AML-193 (cell line): ENCODE measurements at places on chromosomes 7 and 10.
A peak's percentile ranks its signal among the peaks of the same experiment; 100 is the strongest.

DNA sequence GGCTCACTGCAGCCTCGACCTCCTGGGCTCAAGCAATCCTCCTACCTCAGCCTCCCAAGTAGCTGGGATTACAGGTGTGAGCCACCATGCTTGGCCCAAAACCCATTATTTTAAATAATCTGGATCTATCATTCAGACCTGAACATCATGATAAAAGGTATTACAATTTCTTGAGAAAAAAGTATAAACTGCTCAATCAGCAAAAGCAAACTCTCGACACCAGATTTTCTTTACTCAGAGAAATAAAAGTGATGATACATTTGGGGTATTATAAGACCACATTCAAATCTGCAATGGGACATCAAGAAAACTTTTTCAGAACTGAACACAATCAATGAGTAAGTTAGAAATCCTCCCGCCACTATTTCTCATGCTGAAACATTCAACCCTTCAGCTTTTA is 41.2 kb downstream of the JMJD1C start:
- DNase-seq: no peak

- DNase-seq: no peak
Observed at GRCh38 chr10:79454259-79454658, 8.8 kb upstream of the ZCCHC24 start.

DNA sequence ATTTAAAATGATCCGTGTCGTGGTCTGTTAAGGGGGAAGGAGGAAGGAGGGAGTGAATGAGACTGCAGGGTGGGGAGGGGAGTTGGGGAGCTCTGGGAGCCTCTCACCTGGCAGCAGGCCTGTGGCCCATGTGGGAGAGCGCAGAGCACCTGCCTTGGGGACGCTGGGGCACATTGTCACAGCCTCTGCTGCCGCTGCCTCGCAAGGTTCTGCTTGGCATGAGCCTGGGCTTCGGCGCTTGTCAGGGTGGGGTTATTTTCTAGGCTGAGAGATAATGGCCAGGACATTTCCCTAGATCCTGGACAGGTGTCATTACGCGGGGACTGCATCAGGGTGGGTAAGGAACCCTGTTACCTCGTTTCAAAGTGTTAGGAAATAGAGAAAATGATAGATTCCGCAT is 2.2 kb upstream of the SUN1 start:
- DNase-seq: no peak

DNA sequence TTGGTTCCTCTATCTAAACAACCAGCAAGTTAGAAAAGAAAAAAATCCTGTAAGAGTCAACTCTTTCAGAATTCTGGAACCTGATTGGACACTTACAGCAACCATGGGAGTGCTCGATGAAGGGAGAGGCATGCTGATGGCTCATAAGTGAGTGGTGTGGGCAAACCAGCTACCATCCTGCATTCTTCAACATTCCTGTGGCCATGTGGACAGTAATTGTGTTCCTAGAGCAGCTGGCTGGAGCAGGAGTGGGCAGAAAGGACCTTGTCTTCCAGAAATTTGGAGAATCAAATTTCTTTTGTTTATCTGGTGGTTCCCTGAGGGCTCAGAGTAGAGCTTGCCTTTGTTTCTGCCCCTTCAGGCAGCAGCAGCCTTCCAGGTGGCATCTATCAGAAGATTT is 22.5 kb upstream of the MYL7 start:
- DNase-seq: no peak

DNA sequence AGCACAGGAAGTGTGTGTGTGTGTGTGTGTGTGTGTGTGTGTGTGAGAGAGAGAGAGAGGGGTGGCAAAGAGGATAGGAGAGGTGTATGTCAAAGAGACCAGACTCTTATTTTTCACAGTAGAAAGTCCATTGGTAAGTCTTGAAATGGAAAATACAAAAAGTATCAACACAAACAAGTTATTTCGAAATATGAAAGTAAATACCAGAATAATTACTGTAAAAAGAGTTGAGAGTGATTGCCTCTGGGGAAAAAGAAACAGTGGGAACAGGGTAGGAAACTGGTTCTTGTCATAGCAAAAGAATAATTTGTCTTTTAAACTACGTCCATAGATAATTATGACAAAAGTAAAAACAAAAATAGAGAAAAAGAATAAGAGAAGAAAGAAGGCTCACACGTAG is 29.0 kb upstream of the EIF5AL1 start:
- no peak for DNase-seq

DNA sequence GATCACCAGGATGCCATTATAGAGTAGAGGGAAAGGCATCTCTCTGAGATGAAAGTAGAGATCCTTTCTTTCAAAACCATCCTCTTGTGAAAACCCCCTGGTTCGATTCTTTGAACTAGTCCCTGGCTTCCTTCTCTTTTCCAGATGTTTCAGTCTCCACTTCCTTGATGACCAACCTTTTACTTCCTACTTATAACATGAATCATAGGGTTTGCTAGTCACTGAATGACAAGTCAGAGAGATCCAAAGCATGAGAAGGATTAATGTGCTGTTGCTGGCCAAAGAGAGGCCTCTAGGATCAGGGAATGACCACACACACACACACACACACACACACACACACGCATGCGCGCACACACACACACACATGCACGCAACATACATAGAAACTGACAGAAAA is 161.1 kb upstream of the FRMD4A start:
- peak; percentile 26 for DNase-seq

DNA sequence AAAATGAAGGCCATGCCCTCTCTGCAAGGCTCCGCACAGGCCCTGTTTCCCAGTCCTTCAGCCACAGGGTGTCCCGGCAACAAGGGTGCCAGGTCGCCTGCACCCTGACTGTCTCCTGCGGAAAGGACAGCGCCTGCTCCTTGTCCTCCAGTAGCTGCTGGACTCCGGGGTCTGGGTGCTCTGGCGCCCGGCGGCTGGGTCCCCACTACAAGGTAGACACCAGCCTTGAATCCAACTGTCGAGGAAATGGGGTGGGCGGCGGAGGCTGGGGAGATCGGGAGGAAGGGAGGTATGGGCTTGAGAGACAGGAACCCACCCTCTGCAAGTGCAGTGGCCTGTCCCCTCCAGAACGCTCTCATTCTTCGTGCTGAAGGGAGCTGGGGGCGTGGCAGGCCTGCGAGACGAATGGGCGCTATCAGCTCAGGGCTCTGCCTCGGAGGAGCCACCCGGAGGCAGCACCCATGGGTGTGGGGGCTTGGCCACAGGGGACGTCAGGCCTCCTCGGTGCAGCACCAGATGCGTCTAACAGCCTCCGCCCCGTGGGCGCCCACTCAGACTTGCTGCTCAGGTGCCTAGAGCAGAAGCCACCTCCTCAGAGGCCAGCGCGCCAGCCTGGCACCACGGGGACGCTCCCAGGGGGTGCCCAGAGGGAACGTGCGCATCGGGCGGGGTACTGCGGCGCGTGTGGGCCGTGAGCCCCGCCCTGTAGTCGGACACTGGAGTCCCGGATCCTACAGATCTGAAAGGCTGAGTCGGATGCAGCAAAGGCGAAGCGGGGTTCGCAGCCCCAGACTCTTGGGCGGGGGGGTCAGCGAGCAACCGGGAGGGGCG is 15.6 kb downstream of the ADAM8 start:
- DNase-seq: no peak

DNA sequence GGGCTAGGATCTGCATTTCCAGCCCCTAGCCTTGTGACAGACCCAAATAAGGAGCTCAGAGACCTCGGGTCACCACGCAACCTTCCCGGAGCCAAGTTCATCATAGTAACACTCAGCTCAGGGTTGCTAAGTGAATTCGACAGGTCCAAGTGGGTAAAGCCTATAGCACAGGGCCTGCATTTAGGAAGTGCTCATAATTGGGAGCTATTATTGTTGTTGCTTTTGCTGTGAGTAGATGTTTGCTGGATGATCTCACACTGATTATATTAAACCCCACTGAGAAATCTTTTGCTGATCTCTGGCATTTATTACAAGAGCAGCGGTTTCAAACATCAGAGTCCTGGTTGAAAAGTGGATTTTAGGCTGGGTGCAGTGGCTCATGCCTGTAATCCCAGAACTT is 20.3 kb upstream of the SAR1A start:
- DNase-seq: no peak

DNA sequence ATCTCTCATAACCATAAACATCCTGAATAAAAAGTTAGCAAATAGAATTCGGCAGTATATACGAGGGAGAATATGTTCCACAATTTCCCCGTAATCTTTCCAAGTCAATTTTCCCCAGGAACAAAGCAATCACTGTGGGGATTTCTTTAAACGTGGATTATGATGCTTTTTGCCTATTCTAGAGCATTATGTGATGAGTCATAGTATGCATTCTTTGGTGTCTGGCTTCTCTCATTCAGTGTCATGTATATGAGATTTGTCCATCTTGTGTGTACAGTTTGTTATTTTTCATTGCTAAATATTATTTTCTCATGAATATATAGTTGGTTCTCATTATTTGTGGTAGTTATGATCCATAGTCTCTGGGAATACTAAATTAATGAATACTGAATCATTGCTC is 9.9 kb upstream of the OR9A4 start:
- no peak for DNase-seq

GRCh38 chr10:32317795-32318357 is 29.1 kb downstream of the EPC1 start:
- DNase-seq: no peak
